ENCODE measurements at places on chromosomes 2 and 18. TPM values are rescaled to one million over a fixed set of nuclear protein-coding genes. Genes with fewer than 3 reads are reported as not detected.

The STRADB gene
- 50.0 TPM for total RNA-seq

The GPAT2 gene
- 6.6 TPM for total RNA-seq

The SNTG2 gene
- 0.72 TPM for total RNA-seq

The SETBP1 gene
- 9.6 TPM for total RNA-seq

The TEKT4 gene
- total RNA-seq = not detected

The VIT gene
- 0.21 TPM for total RNA-seq

The KCNE4 gene
- total RNA-seq = 2.1 TPM

The RAX gene
- not detected for total RNA-seq

The IWS1 gene
- 32.4 TPM for total RNA-seq

The HOXD13 gene
- 0.32 TPM for total RNA-seq

The CCBE1 gene
- 3.1 TPM for total RNA-seq

DNA sequence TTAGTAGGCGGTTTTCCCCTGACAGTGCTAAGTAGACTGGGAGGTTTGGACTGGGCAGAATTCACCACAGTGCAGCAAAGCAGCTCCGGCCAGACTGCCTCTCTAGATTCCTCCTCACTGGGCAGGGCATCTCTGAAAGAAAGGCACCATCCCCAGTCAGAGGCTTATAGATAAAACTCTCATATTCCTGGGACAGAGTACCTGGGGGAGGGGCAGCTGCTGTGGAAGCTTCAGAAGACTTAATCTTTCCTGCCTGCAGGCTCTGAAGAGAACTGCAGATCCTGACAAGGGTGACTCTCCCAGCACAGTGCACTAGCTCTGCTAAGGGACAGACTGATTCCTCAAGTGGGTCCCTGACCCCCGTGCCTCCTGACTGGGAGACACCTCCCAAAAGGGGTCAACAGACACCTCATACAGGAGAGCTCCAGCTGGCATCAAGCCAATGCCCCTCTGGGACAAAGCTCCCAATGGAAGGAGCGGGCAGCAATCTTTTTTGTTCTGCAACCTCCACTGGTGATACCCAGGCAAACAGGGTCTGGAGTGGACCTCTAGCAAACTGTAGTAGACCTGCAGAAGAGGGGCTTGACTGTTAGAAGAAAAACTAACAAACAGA lies 266.8 kb upstream of the CRIM1 start:
- DNase-seq = no peak

DNA sequence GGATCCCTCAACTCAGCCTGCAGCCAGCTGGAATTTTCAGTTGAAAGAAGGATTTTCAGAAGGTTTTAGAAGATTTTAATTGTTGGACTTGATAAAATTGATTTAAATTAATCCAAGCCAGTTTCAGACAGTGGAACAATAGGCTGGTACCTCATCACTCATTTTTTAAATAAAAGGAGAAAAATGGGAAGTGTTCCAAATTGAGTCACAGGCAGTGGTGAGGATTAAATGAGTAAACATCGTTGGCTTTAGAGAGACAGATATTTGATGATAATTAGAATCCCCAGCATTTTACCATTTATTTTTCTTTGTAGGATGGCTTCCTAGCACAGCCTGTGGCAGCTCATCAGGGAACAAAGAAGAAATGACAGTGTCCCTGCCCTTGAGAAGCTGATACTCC lies 7.4 kb downstream of the CXCR4 start:
- DNase-seq = no peak

GRCh38 chr2:188977317-188977716 lies 3.1 kb downstream of the COL3A1 start:
- DNase-seq = no peak

DNA sequence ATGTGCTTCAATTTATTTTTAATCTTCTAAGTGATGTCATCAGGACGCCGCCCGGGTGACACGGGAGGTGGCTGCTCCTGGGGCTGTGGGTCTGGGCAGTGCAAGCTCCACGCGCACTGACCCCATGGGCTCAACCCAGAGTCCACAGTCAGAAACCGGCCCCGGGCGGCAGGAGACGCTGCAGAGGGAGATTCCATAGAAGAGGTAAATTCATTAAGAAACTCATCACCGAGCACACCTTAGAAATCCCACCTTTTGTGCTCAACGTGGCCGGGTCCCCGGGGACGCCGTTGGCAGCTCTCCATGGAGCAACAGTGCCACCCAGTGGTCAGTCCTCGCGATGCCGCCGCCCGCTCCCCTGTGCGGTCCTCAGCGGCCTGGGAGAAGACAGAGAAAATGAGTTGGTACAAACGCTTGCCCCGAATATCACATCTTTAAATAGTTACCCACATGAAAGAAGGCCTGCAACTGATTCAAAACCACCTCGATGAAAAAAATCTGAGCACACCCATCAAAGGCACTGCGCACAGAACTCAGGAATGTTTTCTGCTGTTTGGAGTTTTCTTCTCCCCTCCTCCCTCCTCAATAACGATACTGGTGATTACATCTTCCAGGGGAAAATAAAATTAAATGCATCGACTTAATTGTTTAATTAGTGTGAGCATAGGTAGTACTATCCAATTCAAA lies 92.6 kb downstream of the CMPK2 start:
- DNase-seq = peak; percentile 49

GRCh38 chr2:106602042-106602441 lies 114.9 kb downstream of the CD8B2 start:
- DNase-seq = no peak

DNA sequence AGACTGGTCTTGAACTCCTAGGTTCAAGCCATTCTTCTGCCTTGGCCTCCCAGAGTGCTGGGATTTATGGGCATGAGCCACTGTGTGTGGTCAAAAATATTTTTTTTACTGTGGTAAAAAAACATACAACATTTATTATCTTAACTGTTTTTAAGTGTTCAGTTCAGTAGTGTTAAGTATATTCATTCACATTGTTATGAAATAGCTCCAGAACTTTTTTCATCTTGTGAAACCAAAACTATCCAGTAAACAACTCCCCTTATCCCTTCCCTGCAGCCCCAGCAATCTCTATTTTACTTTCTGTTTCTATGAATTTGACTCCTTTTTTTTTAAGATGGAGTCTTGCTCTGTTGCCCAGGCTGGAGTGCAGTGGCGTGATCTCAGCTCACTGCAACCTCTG lies 9.3 kb downstream of the RMC1 start:
- no peak for DNase-seq

GRCh38 chr2:193549661-193550060 lies 1354.9 kb upstream of the TMEFF2 start:
- DNase-seq = no peak

GRCh38 chr2:98026292-98026691 lies 30.5 kb upstream of the TMEM131 start:
- DNase-seq = peak; percentile 17

- no peak for DNase-seq
These were observed 1.2 kb downstream of the TMEM237 start for GRCh38 chr2:201642086-201642578.

DNA sequence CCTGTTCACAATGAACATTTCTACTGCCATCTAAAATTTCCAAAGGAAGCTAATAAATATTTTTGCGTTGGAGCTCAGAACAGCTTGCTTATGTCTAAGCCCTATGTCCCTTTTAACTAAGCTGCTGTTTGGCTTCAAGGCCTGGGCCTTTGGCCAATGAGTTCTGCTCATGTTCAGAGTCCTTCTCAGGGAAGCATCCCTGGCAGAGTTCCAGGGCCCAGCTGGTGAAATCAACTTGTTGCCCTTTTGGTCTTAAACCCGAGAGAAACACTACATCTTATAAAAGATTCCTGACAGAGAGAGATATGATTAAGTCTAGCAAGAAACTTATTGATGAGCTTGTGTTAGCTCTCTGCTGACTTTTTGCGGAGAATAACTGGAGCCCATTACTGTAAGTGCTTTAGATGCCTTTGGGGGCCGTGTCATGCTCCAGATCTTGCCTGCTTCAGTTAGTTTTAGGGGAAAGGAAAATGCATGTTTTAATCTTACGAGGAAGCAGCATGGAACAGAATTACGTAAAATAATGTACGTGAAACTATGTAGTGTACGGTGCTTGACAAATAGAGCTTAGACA lies 102.5 kb upstream of the NOSTRIN start:
- peak; percentile 93 for DNase-seq

DNA sequence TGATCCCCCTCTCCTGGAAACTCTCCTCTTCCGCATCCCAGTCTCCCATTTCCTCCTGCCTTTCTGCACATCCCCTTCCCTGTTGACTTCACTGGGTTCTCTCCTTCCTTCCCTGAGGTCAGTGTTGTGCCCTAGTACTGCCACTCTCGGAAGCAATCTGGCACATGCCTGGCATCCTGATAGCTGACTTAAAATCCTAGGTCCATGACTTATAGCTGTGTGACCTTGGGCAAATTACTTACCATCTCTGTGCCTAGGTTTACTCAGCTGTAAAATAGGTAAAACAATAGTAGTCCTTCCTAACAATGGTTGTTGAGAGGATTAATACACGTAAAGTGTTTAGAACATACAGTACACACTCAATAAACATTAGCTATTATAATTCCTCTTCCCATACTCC lies 9.3 kb downstream of the EVA1A start:
- no peak for DNase-seq

DNA sequence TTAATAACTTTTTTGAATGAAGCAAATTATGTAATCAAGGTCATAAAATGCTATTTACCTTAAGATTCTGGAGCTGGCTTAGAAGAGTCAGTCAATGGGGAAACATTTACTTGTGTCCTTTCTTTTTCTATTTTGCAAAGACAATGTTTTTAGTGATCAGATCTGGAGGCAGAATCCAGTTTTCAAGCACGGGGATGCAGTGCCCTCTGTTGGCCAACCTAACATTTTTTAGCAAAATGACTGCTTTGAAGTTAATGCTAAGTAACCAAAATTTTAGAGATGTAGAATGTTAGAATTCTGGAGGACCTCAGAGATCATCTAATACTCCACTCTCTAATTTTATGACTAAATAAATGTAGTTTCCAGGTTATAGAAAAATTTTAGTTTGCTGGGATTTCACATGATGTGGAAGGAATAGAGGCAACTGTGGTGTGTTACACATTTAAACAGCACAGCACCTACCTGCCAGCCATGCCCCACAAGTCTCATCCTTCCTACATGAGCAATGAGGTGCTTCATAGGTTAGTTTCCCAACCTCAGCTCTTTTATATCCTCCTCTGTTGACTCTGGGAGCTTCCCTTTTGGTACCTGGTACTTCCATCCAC lies 23.6 kb upstream of the SLC9A4 start:
- DNase-seq = peak; percentile 34

GRCh38 chr2:72539071-72539552 lies 286.7 kb downstream of the EXOC6B start:
- no peak for DNase-seq

DNA sequence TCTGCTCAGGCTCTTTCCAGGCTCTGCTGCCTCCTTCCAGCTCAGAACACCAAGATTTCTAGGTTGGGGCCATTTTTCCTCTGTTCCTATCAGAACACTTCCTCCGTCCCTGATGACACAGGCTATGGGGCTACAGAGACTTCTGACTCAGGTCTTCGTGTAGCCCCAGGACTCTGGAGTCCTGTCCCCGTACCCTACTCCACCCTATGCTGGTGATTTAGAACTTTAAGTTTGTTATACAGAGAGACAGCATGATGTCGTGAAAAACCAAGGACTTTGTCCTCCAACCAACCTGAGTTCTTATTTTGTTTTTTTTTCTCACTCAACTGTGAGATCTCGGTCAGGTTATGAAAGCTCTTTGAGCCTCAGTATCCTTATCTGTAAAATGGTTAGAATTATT lies 78.7 kb downstream of the HS1BP3 start:
- no peak for DNase-seq

DNA sequence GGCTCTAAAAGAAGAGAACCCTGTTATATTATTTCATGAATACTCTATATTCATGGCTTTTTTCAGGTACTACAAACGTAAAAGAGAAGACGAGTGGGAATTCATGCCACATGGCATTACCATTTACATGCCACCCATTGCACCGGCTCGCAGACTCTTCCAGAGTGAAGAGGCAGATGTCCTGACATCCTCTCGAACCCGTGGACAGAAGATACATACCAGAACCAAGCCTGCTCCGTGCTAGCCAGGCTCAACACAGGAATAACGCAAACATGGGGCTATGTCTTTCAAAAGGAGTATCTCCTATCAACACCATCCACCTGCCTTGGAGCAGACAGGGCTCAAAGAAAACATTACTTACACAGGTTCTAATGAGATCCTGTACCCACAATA lies 168.8 kb downstream of the THADA start:
- DNase-seq = no peak

GRCh38 chr18:56000041-56000440 lies 412.0 kb upstream of the TCF4 start:
- no peak for DNase-seq

- no peak for DNase-seq
These were observed 102.9 kb downstream of the CLIP4 start for GRCh38 chr2:29218071-29218470.

DNA sequence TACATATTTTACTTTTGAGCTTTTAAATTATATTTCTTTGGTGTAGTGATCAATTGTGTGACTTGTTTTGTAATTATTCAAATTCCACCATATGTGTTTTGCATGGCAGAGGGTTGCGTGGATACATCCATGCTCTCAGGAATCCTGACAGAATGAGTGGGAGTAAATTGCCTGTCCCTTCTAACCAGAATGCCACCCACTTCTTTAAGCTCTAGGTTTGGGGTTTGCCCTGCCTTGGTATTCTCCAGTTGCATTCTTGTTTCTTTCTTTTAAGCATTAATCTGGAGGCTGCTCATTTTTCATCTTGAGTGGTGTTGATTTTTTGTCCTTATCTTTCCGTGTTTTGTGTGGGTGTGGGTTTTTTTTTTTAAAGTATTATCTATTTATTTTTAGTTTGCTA lies 360.0 kb downstream of the PTPRM start:
- DNase-seq = no peak

DNA sequence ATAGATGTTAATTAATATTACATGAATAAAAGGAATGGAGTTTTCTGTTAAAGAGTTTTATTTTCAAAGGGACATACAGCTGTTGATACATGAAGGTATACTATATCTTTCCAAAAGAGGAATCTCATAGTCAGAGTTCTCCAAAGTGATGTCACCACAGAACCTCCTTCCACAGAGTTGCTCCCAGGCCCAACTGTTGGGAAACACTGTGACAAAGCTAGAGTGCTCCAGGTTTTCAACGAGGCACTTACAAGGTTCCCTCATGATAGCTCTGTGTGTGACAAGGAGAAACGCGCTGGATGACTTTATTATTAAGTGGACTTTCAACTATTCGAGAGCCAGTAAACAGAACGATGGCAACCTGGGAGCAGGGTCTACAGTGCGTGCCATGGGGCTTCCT lies 33.5 kb downstream of the PTPN18 start:
- DNase-seq = no peak

DNA sequence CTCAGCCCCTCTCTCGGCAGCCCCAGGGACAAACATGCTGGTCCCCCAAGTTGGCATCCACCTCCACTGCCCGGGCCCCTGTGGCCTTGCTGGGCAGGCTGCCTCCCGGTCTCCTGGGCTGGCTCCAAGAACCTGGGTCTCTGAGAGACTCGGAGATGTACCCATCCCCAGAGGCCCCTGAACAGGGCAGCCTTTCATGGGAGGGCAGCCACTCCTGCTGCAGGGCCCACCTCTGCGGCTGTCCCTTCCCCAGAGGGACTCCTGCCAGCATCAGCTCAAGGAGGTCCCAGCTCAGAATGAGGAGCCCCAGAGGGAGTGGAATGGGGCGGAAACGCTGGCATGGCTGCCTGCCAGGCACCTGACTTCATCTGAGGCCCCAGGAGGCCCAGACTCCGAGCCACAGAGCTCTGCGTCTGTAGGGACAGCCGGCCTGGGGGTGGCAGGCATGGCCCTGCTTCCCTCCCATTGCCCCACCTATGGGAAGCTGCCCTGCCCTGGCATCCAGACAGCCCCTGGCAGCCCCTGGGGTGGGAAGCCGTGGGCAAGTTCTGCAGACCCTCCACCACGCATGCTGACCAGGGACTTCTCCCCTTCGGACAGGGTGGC lies 857 bp upstream of the CROCC2 start:
- no peak for DNase-seq
